ENCODE measurements at places on chromosomes 12 and 14.

DNA sequence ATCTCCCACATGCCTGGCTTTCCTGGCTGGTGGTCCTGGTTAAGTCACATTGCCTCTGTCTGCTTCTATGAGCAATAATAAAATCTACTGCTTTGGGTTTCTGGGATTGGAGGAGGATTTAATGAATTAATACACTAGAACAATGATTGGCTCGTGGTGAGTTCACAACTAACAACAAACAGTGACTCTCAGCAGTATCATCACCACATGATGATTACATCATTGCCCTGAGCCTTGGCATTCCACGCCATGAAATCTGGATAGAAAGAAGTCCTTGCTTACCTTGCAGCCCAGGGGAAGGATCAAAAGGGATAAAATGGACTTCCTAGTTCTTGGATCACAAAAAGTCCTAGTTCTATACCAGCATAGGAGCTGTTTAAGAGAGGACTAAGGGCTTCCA is 1069.0 kb downstream of the VRK1 start:
- no peak for DNase-seq

- no peak for DNase-seq
Observed at GRCh38 chr14:34059037-34059924, 108.4 kb upstream of the EGLN3 start.

DNA sequence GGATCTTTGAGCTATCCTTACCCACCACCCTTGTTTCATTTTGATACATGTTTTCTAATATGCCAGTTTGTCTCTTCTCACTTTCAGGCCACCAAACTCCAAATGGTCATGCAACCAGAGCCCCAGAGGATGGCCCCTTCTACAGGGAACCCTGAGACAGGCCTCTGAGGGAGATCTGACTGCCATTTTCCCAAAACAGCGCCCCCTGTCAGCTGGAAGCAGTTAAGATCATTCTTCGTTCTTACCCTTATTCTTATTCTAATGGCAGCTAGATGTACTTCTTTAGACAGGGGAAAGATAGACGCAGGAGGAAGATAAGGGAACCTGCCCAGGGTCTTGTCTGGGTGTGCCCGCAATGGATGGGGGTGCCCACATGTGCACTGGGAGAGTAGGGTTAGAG is 38.4 kb downstream of the C12orf56 start:
- no peak for DNase-seq

DNA sequence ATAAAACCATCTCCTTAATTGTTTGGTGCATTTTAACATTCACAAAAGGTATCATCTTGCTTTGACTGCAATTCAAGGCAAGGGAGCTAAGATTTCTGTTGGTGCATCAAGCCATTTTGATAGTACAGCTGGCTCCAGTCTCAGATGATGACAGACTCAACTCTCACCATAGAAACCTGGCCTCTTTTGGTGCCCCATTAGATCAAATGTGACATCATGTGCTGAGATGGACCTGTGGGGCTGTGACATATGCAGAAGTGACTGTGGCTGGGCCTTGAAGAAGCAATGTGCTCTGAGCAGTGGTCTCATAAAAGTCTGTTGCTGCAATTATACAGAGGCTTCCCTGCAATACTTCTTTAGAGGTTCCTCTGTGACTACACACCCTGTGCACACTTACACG is 88.4 kb downstream of the SLC2A13 start:
- no peak for DNase-seq

- DNase-seq: no peak
Observed at GRCh38 chr12:106581543-106582248, 1.1 kb upstream of the RFX4 start.

DNA sequence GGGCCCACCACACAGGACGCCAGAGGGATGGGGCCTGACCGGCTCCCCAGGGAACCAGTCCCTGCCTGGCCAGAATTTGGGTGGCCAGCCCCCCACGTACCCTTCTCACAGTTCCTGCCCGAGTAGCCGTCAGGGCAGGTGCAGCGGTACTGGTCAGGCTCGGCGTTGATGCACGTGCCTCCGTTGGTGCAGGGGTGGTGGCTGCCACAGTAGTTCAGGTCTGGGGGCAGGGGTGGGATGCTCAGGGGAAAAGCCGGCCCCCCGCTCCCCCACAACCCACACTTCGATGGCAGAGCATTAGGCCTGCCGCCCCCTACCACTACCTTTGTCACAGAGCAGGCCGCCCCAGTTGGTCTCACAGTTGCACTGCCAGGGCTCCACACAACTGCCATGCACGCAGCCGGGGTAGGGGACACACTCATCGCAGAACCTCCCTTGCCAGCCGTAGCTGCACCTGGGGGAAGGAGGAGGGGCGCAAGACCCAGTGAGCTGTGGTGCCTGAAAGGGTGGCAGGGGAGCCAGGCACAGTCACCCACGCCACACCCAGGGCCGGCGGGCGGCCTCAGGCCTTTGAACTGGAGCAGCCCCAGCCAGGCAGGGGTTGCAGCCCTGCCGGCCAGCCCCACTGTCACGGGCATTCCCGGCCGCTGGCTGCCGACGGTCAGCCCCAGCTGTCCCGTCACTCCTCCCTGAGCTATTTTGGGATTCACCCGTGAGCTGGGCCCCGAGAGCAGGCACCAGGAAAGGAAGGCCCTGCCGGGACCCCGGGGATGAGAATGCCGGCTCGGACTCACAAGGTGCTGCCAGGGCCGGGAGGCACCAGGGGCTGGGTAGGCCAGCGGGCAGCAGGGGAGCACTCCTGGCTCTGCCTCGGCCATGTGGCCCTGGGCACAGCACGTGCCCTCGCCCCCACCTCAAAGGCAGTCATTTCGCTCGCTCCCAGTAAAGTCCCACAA is 16.5 kb downstream of the JAG2 start:
- no peak for DNase-seq

Measured in GM04503 (cell line).